ENCODE measurements at places on chromosomes 5 and 9. TPM values are rescaled to one million over a fixed set of nuclear protein-coding genes. Genes with fewer than 3 reads are reported as not detected.

The HTR1A gene
- 0.23 TPM for total RNA-seq

The PKD2L2 gene
- total RNA-seq: 0.53 TPM

The MARCOL gene
- total RNA-seq: not detected

The SLC1A1 gene
- 12.2 TPM for total RNA-seq

The SPATA31D1 gene
- not detected for total RNA-seq

The KIF12 gene
- total RNA-seq: 101 TPM

The AHRR gene
- 6.4 TPM for total RNA-seq

The SLC9A3 gene
- total RNA-seq: 44.5 TPM

The TRPM3 gene
- 31.5 TPM for total RNA-seq

The EGFL7 gene
- total RNA-seq: 131 TPM
